ENCODE measurements at places on chromosomes 12 and 14.

- DNase-seq: no peak
These were observed 64.2 kb downstream of the MBIP start for GRCh38 chr14:36256126-36256801.

- no peak for DNase-seq
These were observed 38.3 kb downstream of the GNS start for GRCh38 chr12:64720884-64721283.

DNA sequence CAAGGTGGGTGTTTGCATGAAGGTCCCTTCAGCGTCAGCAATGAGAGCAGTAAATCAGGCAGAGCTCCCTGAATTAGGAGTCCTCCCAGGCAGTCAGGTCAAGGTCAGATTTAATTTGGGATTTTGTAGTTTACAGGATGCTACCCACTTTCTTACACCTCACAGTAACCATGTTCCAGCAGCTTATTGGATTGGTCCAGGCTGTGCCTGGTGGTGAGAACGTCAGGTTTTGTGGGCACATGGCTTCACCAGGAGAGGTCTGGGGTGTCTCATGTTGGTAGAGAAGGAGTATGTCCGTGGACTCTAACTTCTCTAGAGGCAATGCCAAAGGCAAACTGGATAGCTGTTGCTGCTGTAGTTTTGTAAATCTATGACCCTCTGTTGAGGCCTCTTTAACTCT is 158.3 kb downstream of the CACNA1C start:
- DNase-seq: no peak

DNA sequence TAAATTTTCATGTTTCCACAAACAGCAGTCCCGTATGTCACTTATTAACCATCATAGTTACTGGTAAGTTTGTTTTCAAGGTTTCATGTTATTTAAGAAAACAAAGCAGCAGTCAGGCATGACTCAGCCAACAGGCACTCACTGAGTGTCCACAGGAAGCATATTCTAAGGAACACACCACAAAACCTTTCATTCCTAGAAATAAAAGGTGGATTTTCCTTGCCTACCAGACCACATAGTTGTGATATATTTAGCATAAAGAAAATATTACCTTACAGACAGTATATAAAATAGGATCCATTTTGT is 143.3 kb upstream of the AVPR1A start:
- no peak for DNase-seq

GRCh38 chr12:14554281-14555007 is 13.2 kb downstream of the PLBD1 start:
- peak; percentile 77 for DNase-seq

- DNase-seq: peak; percentile 86
These were observed 55.0 kb downstream of the PHETA1 start for GRCh38 chr12:111313833-111314259.

- DNase-seq: no peak
These were observed 45.0 kb downstream of the SYNE3 start for GRCh38 chr14:95471476-95471875.

DNA sequence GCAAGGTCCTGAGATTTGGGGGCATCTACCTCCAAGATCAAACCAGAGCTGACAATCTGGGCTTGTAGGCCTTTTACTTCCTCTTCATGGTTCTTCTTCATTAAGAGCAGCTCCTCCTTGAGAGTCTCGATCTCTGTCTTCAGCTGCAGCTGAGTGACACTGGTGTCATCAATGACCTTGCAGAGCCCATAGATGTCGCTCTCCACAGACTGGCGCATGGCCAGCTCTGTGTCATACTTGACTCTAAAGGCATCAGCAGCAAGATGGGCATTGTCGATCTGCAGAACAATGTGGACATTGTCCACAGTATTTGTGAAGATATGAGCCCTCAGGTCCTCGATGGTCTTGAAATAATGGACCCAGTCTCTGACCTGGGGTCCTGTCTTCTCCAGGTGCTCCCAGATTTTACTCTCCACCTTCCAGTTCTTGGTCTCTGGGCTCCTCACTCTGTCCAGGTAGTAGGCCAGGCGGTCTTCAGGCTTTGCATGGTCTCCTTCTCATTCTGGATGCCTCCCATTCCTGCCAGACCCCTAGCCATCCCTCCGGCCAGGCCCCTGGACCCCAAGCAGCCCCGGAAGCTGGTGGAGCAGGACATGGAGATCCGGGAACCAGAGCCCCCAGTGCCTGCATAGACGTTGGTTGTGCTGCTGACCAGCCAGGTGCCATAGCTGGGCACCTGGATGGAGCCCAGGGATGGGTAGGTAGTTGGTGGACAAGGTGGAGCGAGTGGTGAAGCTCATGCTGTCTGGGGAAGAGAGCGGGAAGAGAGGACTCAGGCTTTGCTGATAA is 141.0 kb downstream of the MSRB3 start:
- DNase-seq: no peak

DNA sequence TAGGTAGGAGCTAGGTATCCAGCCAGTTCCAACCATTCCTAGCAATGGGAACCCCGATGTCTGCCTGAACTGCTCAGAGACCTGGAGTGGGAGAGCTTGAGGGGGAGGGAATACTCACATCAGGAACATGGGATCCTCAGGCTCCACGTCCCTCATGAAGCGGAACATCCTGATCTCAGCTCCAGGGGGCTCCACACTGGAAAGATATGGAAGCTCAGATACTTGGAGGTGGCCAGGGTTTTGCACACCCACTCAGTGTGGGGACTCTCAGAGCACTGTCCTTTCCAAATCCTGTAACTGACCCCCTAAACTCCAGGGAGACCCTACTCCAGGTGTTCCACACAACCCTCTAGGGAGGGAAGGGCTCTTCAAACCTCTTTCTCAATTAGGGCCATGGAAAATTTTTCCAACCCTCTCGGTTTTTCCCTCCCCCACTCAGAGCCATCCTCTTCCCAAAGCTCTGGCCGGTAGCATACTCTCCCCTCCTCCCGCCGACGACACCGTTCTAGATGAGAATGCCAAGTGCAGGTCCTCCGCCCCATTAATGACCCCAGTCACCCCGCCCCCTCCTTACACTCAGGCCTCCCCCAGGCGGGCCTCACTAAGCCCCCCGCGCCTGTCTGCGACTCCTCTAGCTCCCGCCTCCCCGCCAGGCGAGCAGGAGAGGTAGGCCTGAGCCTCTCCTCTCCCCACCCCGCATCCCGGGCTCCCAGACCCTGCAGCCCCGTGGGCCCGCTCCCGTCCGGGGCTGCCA is 597 bp downstream of the MLF2 start:
- DNase-seq: peak; percentile 78

- no peak for DNase-seq
These were observed 41.3 kb downstream of the KIF26A start for GRCh38 chr14:104179564-104180129.
